ENCODE measurements at places on chromosomes 5 and 9. TPM values are rescaled to one million over a fixed set of nuclear protein-coding genes. Genes with fewer than 3 reads are reported as not detected.

The ADAMTS16 gene
- 11.6 TPM for total RNA-seq

The CDKN2B-AS1 gene
- total RNA-seq: not detected

The PCDHGA8 gene
- 0.06 TPM for total RNA-seq

The IFNA2 gene
- not detected for total RNA-seq

The MEGF10 gene
- total RNA-seq: 0.80 TPM

The PAXX gene
- 60.5 TPM for total RNA-seq

The BAAT gene
- total RNA-seq: not detected

The CNOT8 gene
- 70.3 TPM for total RNA-seq

The UGCG gene
- 250 TPM for total RNA-seq

The GNA14 gene
- 0.23 TPM for total RNA-seq

The ANKRD18B gene
- 4.2 TPM for total RNA-seq

All from Daoy (cell line).